ENCODE measurements at places on chromosomes 3 and 15.

DNA sequence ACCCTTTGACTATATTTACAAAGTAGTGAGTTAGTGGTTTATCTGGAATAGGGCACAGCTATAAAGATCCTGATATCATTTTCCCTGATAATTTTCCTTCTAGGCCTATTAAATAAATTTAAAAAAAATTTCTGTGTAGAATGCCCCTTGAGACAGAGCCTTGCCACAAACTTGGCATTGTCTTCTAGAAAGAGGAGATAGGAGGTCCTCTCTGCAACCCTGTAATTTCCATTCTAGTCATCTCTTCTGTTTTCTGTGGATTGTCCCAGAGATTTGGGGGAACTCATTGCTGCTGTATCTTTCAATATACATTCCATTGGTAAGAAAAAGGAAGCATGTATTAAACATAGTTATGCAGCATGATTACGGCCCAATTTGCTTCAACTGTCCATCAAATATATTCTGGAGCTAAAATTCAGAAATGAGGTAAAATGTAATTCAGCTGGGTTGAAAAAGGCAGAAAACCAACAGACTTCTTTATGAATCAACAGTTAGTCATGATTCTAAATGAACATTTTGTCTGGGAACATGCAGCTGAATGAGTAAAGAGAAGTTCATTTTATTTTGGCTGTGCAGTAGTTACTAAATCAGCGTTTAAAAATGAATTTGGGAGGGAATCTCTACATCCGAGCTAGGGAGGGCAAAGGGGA, 401.1 kb downstream of the NAALADL2 start:
- DNase-seq, result no peak

- no peak for DNase-seq
Observed at GRCh38 chr3:106425026-106425425, 556.2 kb upstream of the CBLB start.

DNA sequence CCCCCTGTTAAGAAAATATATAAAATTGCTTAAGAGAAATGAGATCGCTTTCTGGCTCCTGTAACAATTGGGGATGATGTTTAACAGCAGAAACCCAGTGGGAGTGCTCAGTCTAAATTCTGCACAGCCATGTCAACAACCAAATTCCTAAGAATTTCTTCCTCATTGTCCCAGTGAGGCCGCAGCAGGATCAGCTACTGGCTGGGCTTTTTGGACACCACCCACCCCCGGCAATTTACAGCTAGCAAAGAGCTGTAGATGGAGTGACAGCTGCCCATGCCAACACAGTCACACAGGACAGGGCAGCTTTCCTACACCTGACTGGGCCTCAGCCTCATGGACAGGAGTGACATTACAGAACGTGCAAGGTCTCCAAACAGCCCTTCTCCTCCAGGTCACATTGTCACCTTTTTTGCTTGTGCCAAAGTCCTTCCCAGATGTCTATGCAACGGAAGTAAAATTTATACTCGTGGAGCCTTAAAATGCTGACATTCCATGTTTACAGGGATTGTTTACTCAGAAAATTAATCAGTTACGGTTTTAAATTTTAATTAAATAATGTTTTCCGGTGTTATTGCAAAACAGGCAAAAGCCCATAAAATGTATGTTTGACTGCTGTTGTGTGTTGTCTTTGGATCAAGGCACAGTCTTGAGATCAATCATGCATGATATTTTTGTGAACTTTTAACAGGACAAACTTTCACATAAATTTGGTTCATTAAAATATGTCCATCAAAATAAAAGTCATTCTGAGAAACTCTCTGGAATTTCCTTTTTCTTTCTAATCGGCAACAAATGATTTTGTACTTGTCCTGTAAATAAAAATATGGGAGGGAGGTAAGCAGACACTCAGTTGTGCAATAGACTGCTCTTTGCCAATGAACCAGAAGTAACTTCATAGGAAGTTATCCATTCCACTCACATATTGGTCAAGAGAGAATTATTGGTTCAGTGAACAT, 943.2 kb downstream of the MCTP2 start:
- no peak for DNase-seq

DNA sequence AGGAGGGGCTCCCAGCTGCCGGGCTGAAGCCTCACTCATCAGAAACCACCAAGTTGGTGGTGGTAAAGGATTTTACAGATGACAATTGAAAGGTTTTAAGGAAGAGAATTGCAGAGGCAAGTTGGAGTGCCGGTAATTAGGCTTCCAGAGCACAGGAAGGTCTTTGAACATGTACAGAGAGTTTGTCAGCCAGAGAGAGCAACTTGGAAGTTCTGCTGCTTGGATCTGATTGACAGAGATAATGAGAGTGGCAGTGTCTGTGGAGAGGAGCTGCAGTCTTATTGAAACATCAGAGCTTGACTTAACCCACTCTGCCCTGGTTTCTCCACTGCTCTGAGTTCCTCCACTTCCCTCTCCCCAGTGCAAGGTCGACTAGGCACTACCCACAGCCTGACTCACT, 448.6 kb downstream of the EPHB1 start:
- no peak for DNase-seq

DNA sequence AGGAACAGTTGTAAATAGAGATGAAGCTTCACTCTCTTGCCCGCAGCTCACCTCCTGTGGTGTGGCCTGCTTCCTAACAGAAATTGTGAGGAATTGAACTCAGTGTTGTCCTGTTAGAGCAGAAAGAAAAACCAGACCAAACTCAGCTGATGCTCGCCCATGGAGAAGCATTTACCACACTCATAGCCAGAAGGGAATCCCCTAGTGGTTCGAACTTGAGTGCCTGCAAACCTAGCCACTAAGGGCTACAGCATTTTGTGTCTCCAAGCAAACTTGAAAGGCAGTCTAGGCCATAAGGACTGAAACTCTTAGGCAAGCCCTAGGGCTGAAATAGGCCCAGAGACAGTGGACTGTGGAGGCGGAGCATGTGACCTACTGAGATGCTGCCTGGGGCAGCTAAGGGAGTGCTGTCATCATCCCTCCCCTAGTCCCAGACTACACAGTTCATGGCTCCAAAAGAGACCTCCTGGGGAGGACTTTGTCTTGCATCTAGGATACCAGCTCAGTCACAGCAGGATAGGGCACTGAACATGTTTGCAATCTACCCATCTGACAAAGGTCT, 44.5 kb upstream of the MCTP2 start:
- no peak for DNase-seq

All from NCI-H510A (cell line).